H9 (cell line): ENCODE measurements at places on chromosomes 11 and 22.

DNA sequence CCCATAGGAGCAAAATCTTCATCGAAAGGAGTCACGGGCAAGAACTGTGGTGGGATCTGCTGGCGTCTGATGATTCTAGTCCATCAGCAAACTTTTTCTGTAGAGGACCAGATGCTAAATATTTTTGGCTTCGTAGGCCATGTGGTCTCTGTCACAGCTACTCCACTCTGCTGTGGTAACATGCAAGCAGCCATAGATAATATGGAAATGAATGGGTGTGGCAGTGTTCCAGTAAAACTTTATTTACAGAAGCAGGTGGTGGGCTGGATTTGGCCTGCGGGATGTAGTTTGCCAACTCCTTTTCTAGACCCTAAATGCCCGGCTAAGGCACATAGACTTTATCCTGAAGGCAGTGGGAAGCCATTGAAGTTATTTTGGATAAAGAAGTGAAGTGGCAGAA, 32.9 kb downstream of the BMAL1 start:
- no peaks in the 10 kb centered on the region for H3K36me3 ChIP-seq
- peaks cover 6% of the 10 kb centered on the region; the same call in 1 of the 2 replicates for H3K4me1 ChIP-seq
- H3K27me3 ChIP-seq: no peaks in the 10 kb centered on the region
- no peak for DNase-seq

GRCh38 chr11:82889133-82890001, 10.9 kb downstream of the PRCP start:
- H3K27ac ChIP-seq: no peak overlapping the region
- no peak for DNase-seq
- H3K27me3 ChIP-seq: no peaks in the 10 kb centered on the region
- no peaks in the 10 kb centered on the region for H3K4me1 ChIP-seq

- DNase-seq: no peak
- H3K4me3 ChIP-seq: no peak overlapping the region
- no peaks in the 10 kb centered on the region for H3K27me3 ChIP-seq
- no peaks in the 10 kb centered on the region for H3K4me1 ChIP-seq
- no peaks in the 10 kb centered on the region for H3K36me3 ChIP-seq
Observed at GRCh38 chr11:118827118-118827517, 36.2 kb upstream of the DDX6 start.

- peaks cover 17% of the 10 kb centered on the region for H3K36me3 ChIP-seq
- no peak overlapping the region for H3K4me3 ChIP-seq
- no peak for DNase-seq
- H3K4me1 ChIP-seq: no peaks in the 10 kb centered on the region; the same call in none of the 2 replicates
Observed at GRCh38 chr22:34847072-34847471, 218.9 kb upstream of the ISX start.

- H3K4me1 ChIP-seq: no peaks in the 10 kb centered on the region
- no peak overlapping the region for H3K27ac ChIP-seq
- DNase-seq: no peak
- no peaks in the 10 kb centered on the region for H3K27me3 ChIP-seq
Observed at GRCh38 chr11:32307471-32307870, 127.9 kb downstream of the WT1 start.

- no peaks in the 10 kb centered on the region for H3K27me3 ChIP-seq
- no peak for DNase-seq
- H3K27ac ChIP-seq: no peak overlapping the region
- H3K4me3 ChIP-seq: no peak overlapping the region
- H3K4me1 ChIP-seq: peaks cover 4% of the 10 kb centered on the region; the same call in 1 of the 2 replicates
Observed at GRCh38 chr11:19703211-19703610, 9.4 kb upstream of the NAV2 start.

GRCh38 chr11:93591247-93591898, 48.2 kb upstream of the SMCO4 start:
- no peaks in the 10 kb centered on the region for H3K27me3 ChIP-seq
- no peaks in the 10 kb centered on the region for H3K36me3 ChIP-seq
- H3K4me1 ChIP-seq: no peaks in the 10 kb centered on the region
- no peak for DNase-seq
- H3K4me3 ChIP-seq: no peak overlapping the region
- no peak overlapping the region for H3K27ac ChIP-seq

DNA sequence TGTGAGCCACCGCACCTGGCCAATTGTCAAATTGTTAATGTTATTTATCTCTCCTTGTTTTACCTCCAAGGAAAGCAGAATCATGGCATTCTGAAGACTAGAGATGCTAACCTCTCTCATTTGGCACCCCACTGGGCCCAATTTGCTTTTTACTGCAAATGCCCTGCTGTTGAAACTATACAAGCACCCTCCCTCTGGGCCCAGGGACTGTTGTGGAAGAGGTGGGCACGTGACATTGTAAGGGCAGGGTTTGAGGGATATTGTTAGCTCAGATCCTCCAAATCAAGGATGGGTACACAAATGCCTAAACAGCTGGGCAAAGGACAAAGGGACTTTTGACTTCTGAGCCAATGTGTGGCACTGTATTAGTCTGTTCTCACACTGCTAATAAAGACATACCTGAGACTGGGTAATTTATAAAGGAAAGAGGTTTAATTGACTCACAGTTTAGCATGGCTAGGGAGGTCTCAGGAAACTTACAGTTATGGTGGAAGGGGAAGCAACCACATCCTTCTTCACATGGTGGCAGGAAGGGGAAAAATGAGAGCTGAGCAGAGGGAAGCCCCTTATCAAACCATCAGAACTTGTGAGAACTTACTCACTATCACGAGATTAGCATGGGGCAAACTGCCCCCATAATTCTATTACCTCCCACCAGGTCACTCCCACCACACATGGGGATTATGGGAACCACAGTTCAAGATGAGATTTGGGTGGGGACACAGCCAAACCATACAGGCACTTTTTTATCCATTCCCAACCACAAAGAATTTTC, 6.5 kb upstream of the ALDH3B2 start:
- H3K4me3 ChIP-seq: no peak overlapping the region
- no peaks in the 10 kb centered on the region for H3K36me3 ChIP-seq
- H3K4me1 ChIP-seq: peaks cover 3% of the 10 kb centered on the region; the same call in 1 of the 2 replicates
- no peak overlapping the region for H3K27ac ChIP-seq

DNA sequence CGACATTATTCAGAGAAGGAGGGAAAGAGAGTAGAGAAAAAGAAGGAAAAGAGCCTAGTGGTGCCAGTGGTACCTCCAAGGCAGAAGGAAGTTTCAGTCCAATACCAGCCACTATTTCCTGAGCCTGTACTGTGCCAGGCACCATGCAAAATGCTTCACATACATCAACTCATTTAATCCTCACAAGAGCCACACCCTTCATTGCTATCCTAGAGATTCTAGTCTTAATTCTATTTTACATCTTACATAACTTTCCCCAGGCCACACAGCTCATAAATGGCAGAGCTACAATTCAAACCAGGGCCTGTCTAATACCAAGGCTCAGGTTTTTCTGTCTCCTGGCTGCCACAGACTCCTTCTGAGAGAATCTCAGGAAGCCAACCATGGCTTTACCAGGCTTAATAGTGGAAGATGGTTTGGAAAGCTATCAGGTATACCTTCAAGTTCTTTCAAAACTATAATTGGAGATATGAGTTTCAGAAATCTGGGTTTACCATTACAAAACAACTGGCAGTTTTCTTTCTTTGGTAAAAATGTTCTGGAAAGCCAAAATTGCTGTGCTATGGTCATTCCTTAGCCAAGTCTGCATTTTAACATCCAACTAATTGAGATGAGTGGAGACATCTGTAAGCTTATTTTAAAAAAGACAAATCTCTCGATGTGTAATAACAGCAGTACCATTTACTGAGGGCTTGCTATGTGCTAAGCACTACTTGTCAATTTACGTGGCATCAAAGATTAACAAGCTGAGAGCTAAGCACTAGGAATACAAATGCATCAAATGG, 225.1 kb upstream of the PITPNB start:
- H3K4me1 ChIP-seq: no peaks in the 10 kb centered on the region; the same call in 1 of the 2 replicates
- no peaks in the 10 kb centered on the region for H3K27me3 ChIP-seq
- no peaks in the 10 kb centered on the region for H3K36me3 ChIP-seq
- H3K4me3 ChIP-seq: no peak overlapping the region
- no peak overlapping the region for H3K27ac ChIP-seq

- peaks cover 26% of the 10 kb centered on the region for H3K36me3 ChIP-seq
- H3K27ac ChIP-seq: no peak overlapping the region
- no peaks in the 10 kb centered on the region for H3K27me3 ChIP-seq
- H3K4me1 ChIP-seq: peaks cover 26% of the 10 kb centered on the region
- DNase-seq: no peak
Observed at GRCh38 chr22:23225724-23226496, 45.6 kb downstream of the BCR start.

DNA sequence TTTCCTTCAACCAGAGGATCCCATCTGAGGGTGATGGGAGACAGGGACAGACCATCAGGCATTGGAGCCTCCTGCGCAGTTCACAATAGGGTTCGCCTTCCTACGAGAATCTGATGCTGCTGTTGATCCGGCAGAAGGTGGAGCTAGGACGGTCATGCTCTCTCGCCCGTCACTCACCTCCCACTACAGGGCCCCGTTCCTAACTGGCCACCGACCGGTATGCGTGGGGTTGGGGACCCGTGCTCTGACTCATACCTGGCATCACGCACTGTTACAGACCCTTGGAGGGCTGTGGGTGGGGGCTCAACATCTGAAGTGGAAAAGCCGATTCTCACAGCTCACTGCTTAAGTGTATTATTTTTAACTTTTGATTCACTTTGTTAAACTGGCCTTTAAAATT, 402.3 kb downstream of the BRD1 start:
- H3K27ac ChIP-seq: no peak overlapping the region
- no peak for DNase-seq
- no peaks in the 10 kb centered on the region for H3K27me3 ChIP-seq
